ENCODE measurements at places on chromosomes 16 and 17.

DNA sequence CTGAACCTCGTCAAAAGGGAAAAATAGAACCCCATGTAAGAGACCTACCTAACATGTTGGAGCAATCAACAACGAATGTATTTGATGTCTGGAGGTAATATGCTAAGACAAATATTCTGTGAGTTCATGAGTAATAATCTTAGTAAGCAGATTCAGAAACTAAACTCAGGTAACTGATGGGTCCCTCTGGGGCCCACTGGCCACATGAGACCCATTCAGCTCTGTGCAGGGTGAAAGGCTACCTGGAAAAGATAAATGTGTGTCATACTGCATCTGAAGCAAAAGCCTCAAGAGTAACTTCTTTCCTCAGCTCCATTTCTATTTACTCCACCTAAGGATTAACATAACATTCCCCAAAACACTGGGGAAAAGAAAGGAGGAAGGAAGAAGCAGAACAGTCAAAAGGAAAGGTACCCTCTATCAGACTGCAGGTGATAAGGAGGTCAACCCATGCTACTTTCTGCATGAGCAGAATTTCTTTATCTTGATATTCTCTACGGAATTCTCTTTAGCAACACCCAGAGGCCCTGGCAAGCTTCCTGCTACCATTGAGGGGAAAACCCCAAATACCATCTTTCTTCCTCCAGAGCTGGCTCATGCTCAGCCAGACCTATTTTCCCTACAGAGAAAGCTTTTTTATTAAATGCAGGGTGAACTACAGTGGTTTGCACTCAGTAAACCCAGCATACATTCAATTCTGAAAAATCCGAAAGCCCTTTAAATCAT, 37.7 kb upstream of the ABCA6 start:
- no peak for DNase-seq

- no peak for DNase-seq
Observed at GRCh38 chr17:40251576-40251975, 32.5 kb downstream of the WIPF2 start.

- DNase-seq, result no peak
Observed at GRCh38 chr17:61827649-61828395, 35.5 kb downstream of the BRIP1 start.

DNA sequence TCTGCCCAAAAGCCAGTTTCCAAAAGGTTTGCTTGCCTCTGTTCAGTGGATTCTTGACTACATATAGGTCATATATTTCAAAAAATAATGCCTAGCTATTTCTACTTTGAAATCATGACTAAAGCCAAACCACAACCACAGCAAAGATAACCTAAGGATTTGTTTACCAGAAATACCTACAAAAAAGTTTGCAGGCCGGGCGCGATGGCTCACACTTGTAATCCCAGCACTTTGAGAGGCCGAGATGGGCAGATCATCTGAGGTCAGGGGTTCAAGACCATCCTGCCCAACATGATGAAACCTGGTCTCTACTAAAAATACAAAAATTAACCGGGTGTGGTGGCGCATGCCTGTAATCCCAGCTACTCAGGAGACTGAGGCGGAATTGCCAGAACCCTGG, 15.2 kb downstream of the CARHSP1 start:
- no peak for DNase-seq

- DNase-seq, result no peak
Observed at GRCh38 chr17:47942096-47942510, 732 bp downstream of the PNPO start.

GRCh38 chr16:25107466-25107792, 4.1 kb upstream of the LCMT1 start:
- DNase-seq, result no peak

GRCh38 chr17:74430706-74431567, 951 bp upstream of the GPRC5C start:
- DNase-seq, result peak; percentile 79

DNA sequence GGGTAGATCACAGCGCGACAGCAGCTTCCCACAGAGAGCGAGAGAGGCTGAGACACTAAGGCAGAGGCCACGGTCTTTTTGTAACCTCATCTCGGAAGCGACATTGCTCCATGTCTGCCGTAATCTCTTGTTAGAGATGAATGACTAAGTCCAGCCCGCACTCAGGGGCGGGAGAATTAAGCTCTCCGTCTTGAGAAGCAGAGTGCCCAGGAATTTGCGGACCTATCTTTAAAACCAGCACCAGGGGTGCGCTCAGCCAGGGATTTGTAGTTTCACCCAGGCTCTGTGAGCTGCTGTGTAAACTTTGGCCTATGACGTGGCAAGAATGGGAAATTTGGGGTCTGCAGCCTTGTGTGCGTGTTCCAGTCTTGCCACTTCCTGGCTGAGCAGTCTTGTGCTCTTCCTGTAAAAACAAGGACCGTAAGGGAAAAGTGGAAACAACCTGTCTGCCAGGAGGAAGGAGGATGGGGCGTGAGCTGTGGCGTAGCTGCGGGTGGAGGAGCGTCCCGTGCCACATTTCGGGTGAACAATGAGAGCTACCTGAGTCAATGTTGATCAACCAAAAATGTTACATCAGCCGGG, 16.0 kb upstream of the JPH3 start:
- no peak for DNase-seq

DNA sequence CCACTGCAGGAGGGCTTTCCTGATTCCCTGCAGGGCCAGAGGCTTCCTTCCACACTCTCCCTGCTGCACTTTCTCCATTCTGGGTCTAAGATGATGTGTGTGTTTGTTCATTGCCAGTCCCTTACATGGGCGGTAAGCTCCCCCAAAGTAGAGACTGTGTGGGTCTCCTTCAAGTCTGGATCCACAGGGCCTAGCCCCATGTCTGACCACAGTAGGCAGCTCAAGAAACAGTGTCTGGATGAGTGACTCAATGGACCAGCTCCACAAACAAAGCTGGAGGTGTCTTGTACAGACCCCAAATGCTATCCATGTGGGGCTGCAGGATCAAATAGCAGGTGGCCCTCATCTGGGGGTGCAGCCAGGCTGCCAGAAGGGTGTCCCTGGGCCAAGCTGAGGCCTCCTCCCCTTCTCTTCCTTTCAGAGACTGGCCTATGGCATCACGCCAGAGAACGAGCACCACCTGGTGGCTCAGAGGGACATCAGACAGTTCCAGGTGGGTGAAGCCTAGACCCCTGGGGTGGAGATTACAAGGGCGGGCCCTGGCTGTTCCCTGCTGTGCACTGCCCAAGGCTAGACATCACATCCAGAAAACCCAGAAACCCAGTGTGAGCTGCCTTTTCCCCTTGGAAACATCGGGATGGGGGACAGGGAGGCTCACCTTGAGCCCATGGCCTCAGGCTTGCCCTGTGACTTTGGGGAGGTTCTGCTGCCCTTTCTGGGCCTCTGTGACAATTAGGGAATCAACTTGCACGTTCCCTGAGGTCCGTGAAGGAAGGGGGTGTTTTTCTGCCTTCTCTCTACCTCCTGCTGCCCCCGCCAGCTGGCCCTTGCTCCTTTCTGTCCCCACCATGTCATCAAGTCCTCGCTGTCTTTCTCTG, 45.9 kb downstream of the SLC6A2 start:
- peak; percentile 24 for DNase-seq

- DNase-seq, result no peak
Observed at GRCh38 chr17:35743626-35744328, 9.3 kb downstream of the GAS2L2 start.

GRCh38 chr16:29007730-29008593, 23.1 kb downstream of the LAT start:
- DNase-seq, result no peak

- no peak for DNase-seq
Observed at GRCh38 chr17:58920773-58921172, 165.1 kb downstream of the PPM1E start.
